ENCODE measurements at places on chromosomes 4 and X.

DNA sequence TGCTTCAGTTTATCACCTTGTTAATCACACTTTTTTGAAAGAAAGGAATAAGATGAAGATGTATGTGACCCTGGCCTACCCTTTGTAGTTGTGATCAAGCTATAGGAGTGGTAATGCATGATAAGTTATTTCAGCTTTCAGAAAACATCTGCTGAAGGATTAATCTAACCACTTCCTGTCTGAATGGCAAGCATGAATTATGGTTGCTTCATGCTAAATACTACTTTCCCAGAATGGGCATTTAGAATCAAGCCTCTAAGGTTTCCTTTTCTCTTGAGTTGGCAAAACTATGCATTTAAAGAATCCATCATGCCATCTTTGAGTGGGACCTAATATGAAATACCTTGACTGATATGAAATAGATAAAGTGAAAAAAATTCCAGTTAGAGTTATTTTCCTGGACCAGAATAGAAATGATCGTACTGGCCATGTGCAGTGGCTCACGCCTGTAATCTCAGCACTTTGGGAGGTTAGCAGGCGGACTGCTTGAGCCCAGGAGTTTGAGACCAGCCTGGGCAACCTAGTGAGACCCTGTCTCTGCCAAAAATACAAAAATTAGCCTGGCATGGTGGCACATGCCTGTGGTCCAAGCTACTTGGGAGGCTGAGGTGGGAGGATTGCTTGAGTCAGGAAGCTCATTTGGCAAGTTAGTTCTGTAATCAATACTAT lies 59.1 kb downstream of the ANXA3 start:
- no peak for DNase-seq

GRCh38 chrX:129698150-129698549 lies 40.6 kb upstream of the XPNPEP2 start:
- DNase-seq: no peak

- DNase-seq: peak; percentile 51
Measured at GRCh38 chr4:105520819-105521790, 31.3 kb upstream of the ARHGEF38 start.

DNA sequence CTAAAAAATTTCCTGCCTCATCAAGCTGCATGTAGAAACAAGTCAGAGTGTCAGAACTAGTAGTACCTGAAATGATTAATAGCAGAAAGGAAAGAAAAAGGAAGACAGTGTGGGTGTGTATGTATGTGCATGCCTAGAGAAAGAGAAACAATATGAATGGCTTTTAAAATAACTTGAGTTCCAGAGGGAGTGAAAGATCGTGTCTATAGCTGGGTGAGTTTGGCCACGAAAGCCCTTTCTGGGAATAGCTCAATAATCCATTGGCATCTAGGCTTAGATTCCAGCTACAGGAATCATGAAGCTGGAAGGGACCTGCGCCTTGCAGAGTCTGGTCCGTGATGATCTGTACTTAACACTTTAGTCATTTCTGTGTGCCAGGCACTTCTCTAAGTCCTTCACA lies 195.6 kb downstream of the RAPGEF2 start:
- no peak for DNase-seq

- no peak for DNase-seq
Measured at GRCh38 chrX:75276666-75277065, 2.8 kb downstream of the UPRT start.

- peak; percentile 60 for DNase-seq
Measured at GRCh38 chrX:70030301-70030767, 19.4 kb downstream of the AWAT2 start.

DNA sequence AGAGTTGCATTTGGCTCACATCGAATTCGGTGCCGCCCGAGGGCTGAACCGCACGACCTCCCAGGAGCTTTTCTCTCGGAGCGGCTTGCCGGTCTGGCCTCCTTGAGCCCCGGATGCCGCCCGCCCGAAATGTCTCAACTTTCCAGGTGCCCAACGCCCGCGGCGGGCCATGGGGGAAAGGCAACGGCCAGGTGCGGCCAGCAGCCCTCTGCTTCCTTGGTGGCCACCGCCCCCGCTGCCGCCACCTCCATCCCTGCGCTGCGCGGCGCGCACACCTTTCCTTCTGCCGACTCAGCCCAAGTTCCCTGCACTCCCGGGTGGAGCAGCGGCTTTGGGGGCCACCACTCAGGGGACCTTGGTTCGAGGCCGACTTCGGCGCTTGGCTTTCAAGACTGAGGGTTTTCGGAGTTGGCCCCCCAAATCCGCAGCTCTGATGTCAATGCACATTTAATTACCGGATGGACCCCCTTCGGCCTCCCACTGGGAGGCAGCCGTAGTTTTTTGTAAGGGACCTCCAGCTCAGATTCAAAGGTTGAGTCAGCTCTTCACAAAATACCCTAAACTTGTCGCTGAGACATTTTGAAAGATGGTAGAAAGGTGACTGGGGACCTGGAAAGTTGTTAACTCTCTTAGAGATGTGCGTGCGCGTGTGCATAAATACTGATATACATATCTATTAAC lies 1.1 kb downstream of the AFF2 start:
- DNase-seq: no peak

DNA sequence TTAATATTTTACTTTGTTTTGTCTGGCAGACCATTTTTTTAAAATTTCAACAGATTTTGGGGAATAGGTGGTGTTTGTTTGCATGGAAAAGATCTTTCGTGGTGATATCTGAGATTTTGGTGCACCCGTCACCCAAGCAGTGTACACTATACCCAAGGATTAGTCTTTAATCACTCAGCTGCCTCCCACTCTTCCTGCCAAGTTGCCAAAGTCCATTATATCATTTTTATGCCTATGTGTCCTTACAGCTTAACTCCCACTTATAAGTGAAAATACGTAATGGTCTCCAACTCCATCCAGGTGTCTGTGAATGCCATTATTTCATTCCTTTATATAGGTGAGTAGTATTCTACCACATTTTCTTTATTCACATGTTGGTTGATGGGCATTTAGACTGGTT lies 281.7 kb upstream of the GK2 start:
- no peak for DNase-seq

DNA sequence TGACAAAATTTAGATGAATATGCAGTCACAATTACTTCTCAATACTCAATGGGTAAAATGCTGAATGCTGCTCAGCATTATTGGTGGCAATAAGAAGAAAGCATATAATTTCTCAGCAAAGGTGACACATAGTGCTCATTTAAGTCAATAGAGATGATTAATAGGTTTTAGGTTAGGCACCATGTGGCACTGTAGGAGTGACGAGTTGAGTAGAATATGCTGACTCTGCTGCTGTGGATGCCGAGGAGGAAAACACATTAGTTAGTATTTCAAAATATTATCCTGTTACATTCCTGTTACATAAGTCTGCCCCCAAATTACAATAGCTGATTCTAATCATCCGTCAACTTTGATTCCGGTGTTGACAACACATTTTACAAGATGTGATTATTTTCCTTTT lies 13.7 kb upstream of the CXCL5 start:
- no peak for DNase-seq

DNA sequence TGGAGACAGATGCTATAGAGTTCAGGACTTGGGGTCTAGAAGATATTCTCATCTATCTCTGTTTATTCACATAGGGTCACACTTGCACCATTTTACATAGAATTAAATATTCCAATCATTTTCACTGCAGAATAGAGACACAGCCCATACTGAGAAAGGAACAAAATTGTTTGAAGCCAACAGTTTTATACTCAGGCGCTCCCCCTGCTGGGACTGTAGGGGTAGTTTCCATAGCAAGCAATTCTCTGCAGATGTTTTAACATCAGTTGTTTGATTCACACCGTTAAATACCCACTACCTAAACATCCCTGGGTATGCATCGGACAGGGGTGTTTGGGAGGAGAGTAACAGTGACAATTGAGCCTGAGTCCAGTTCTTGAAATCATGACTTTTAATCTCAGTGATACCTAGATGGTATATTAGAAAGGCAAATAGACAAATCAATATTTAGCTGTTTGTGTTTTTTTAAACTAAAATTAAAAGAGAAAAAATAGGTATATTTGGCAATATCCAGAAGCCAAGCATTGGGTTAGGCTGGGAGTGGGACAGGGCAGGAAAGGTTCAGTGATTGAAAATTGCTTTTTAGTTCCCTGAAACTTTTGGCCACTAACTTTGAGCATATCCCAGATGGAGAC lies 33.8 kb downstream of the LONRF3 start:
- peak; percentile 16 for DNase-seq

DNA sequence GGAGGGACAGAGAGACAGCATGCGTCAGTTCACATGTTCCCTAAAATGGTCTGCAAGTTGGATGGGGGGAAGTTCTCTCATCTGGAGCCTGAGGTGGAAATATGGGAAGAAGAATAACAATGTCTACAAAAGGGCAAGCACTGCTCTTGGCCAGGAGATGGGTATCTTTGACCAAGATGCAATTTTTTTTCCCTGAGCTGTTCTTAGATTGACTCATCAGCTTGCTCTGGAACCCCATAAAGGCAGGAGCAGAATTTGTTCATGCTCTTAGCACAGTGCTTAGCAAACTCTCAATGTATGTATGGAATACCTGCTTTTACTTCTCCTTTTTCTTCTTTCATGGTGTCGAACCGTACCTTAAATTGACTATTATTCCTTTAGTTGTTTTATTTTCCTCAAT lies 90.5 kb upstream of the ZNF827 start:
- no peak for DNase-seq

GRCh38 chrX:130575831-130576389 lies 174.1 kb downstream of the RBMX2 start:
- DNase-seq: peak; percentile 5

DNA sequence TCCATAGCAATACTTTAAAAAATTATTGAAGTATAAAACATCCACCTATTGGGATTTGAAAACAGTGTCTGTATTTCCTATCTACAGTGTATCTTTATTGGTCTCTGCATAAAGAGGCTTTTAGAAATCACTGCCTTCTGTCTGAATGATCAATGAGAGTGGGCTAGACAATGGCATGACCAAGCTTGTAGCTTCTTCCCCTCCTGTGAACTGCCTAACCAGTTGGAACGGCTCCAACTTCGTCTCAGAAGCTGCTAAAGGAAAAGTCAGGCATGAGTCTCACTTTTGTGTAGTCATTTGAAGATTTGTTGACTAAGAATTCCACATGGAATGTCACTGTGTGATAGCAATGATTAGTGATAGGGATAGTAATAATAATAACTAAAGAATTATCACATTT lies 64.2 kb downstream of the INTS12 start:
- no peak for DNase-seq

GRCh38 chrX:13051529-13052172 lies 7.2 kb upstream of the FAM9C start:
- DNase-seq: no peak

- DNase-seq: peak; percentile 27
Measured at GRCh38 chrX:8748855-8749254, 16.9 kb upstream of the ANOS1 start.

DNA sequence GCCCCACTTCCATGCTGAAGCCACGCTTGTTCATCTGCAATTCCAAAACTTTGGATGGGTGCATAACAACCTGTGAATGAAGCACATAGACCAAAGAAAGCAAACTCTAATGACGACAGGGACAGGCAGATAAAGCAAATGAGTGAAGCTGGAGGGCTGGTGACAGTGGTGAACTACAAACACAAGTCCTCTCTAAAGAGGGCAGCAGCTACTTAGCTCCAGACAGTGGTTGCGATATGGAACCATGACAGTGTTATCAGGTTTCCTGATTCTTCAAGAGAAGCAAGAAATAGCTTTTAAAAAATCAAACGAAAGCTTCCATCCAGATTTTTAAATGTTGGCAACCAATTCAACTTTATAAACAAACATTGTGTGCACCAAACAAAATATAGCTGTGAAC lies 23.8 kb downstream of the NOX1 start:
- DNase-seq: no peak

GRCh38 chr4:70994387-70995099 lies 1.1 kb downstream of the DCK start:
- DNase-seq: peak; percentile 40

DNA sequence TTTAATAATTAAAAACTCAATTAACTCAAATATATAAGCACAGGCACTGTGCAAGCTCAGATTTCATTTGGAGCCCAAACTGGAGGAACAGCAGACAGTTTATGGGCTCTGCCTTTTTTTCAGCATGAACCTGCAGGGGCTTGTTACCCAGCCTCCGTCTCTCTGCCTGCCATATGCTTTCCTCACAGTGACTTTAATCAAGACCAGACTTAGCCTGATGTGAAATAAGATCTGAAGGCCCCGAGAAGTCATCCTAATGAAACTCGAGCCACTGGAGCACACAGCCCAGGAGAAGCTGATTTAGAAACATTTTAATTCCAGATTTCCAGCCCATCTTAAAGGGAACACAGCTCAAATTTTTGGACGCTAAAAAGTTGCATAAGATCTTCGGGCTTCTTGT lies 55.6 kb downstream of the SPATA18 start:
- DNase-seq: no peak

DNA sequence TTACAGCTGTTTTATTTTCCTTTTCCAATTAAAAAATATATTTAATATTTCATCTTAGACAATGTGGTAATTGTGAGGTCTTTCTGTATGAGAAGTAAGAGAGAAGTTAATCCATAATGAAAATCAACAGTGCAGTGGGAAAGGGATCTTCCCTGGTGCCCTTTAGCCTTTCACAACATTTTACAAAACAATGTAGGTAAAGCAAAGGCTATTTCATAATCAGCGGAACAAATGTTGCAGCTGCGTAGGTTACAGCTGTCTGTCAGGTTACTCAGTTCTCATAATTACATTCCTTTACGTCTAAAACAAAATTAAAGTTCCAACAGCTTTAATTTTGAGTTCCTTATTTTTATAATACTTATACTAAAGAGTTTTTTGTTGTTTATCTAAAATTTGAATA lies 22.8 kb upstream of the VCX3A start:
- no peak for DNase-seq

DNA sequence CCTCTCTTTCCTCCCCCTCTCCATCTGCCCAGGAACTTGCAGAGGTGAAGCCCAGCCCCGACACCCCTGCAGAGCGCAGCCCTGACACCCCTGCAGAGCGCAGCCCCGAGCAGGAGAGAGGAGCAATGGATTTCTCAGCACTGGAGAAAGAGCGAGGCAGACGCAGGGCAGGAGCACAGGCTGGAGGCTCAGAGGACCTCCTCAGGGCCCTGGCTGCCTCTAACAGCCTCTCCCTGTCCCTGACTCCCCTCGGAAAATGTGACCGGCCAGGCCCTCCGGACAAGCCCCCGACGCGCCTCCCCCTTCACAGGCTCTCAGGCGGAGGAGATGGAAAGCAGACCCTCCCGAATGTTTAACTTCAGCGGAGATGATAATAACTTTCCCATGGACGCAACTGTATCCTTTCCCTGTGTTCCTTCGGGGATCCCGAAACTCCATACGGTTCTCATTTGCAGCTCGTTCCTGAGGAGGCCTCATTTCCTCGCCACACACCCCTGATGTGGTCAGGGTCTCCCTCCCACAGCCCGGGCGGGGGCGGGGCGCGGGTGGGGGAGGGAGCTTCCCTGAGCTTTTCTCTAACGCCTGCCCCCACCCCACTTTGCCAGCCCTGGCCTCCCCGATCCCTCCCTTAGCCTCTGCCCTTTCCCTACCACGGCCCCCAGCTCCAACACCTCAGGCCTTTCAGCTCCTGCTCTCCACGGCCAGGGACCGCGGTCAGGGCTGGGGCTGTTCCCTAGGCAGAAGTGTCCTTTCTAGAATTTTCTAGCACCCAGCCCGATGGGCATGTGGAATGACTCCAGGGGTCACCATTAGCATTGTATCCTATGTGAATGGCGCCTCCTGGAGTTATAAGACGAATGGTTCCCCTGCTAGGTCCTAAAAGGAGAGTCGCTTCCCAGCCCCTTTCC lies 201.1 kb upstream of the BCOR start:
- DNase-seq: peak; percentile 12
